ENCODE measurements at places on chromosomes 12 and 14. TPM values are rescaled to one million over a fixed set of nuclear protein-coding genes. Genes with fewer than 3 reads are reported as not detected.

Gene ACOT4
- 1.0 TPM for total RNA-seq

Gene SELPLG
- 154 TPM for total RNA-seq

DNA sequence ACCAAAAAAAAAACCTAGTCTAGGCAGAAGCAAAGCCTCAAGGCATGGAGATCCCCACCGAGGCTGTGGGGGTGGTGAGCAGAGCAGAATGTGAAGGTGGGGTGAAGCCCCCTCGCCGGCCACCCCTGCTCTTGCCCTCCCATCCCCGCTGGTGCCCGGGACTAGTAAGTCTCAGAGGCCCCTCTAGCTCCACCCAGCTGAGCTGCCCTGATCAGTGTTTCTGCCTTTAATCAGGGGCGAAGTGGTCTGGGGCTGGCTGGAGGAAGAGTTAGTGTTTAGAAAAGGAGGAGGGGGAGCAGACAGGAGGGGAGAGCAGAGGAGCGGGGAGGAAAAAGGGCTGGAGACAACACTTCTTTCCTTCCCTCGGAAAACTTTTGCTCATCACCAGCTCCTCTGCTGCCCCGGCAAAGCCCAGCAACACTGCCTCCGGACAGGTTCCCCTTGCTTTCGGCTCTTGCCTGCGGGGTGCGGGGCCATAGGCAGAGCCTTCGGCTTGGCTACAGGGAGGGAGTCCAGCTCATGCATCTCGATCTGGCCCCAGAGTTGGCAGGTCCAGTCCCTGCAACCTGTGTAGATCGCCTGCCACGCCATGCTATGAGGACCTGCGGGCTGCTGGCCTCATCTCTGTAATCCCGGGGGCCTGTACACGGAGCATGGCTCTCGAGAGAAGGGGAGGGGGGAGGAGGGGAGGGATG, 3.4 kb upstream of the DLK1 start:
- no peak for DNase-seq
- no peak overlapping the region for H3K27ac ChIP-seq
- H3K36me3 ChIP-seq, result no peaks in the 10 kb centered on the region
- no peaks in the 10 kb centered on the region for H3K4me1 ChIP-seq

- peak overlapping the region; percentile 67 for H3K27ac ChIP-seq
- no peak for DNase-seq
- no peaks in the 10 kb centered on the region for H3K36me3 ChIP-seq
- H3K4me3 ChIP-seq, result no peak overlapping the region
- H3K4me1 ChIP-seq, result peaks cover 15% of the 10 kb centered on the region
- H3K27me3 ChIP-seq, result no peaks in the 10 kb centered on the region
Measured at GRCh38 chr12:122965321-122965751, 927 bp downstream of the ABCB9 start.

DNA sequence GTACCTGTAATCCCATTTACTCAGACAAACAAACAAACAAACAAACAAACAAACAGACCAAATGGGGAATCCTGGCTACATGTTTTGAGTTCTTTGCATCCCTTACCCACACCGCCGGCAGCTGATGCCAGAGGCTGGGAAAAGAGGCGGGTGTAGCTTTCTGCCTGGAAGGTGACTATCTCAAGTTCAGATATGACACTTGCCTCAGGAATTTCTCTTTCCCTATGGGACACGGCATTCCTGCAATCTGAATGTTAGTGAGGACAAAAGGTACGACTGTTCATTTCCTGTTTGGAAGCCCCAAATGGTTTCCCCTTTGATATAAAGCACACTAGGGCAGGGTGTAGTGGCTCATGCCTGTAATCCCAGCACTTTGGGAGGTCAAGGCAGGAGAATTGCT, 2.9 kb downstream of the MYL2 start:
- H3K27me3 ChIP-seq, result no peaks in the 10 kb centered on the region
- no peaks in the 10 kb centered on the region for H3K4me1 ChIP-seq
- H3K36me3 ChIP-seq, result no peaks in the 10 kb centered on the region
- H3K27ac ChIP-seq, result no peak overlapping the region
- no peak overlapping the region for H3K4me3 ChIP-seq

GRCh38 chr14:105068818-105069217, 3.6 kb upstream of the GPR132 start:
- no peaks in the 10 kb centered on the region for H3K36me3 ChIP-seq
- peak overlapping the region; percentile 10 for H3K27ac ChIP-seq
- H3K4me1 ChIP-seq, result peaks cover 41% of the 10 kb centered on the region
- no peak for DNase-seq

DNA sequence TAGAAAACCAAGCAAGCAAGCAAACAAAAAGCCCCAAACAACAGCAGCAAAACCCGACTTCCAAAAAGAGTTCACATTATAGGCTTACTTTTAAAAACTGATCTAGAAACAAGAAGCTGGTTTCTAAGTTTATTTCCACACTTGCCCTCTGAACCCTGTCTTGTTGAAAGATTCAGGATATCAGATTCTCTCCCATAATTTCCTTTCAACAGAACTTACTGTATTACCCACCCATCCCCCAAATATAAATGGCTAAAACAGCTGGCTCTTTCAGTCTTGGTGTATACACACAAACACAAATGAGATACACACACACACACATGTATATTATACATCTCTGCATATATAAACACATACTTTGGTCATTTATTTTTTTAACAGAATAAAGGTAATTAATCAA, 460.9 kb downstream of the ZFP36L1 start:
- H3K4me3 ChIP-seq, result no peak overlapping the region
- no peaks in the 10 kb centered on the region for H3K36me3 ChIP-seq
- H3K4me1 ChIP-seq, result no peaks in the 10 kb centered on the region
- H3K27ac ChIP-seq, result no peak overlapping the region
- H3K27me3 ChIP-seq, result no peaks in the 10 kb centered on the region
- DNase-seq, result no peak

Data from naive thymus-derived CD4-positive, alpha-beta T cell (primary cell).